ENCODE measurements at places on chromosomes 16 and 17.

GRCh38 chr16:7482032-7482431, 149.4 kb downstream of the RBFOX1 start:
- DNase-seq, result no peak

DNA sequence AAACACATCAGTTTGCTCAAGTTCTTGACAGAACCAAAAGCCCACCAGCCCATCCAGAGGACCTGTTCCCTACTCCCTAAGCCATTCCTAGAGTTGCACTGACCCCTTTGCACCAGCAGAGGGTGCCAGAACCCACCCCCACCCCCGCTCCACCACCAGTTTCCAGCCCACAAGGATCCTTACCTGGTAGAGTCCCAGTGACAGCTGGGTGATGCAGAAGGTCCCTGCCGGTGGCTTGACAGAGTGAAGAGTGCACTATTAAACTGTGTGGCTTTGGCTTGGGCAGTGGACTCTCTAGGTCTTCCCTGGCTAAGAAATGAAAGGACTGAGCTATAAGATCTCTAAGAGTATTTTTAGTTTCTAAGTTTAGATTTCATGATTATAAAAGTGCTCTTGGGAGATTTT, 73.3 kb upstream of the MTMR4 start:
- peak; percentile 92 for DNase-seq

DNA sequence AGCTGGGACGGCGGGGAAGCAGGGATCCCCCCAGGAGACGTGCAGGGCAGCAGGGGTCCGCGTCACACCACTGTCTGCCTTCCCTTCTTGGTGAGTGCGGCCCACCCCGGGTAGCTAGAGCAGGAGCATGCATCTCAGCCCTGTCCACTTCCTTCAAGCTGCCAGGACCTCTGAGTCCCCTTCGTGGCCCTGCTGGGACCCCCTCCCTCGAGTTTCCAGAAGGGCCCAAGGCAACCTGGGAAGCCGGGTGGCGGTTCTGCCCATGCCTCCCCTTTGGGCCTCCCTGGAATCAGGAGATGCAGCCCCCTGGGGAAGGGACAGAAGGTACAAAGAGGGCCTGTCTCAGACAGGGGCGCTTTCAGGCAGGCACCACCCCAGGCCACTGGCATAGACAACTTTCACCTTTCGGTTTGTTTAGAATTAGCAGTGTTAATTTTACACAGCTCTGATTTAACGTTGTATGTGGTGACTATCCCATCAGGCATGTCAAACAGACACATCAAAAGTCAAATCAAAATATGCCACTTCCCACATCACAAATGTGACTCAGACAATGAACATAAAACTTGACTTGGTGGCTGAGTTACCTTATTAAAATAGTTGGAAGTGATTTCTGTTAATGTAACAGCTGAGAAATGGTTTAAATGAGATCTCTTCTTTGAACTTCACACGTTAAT, 94.5 kb upstream of the METRNL start:
- DNase-seq, result no peak

DNA sequence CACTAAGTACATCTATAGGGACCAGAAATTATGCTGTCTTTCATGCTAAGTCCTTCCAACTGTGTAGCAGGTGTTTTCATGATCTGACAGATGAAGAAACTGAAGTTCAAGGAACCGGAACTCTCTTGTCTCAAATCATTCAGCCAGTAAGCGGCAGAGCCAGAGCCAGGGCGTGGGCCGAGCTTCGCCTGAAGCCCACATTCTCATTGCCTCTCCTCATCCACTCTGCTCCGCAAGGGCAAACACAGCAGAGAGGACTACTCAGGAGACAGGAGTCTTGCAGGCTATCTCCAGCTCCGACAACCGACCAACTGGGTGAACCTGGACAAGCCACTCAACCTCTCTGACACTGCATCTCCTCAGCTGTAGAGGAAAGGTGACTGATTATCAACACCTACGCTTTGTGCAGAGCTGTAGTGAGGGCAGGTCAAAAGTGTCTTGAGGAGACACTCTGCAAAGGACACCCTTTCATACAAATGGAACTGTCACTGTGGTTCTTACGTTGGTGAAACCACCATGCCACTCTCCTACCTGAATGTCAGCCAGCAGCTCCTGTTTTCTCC, 72.9 kb downstream of the CYTH1 start:
- no peak for DNase-seq

GRCh38 chr17:37671824-37672547, 28.7 kb upstream of the DDX52 start:
- no peak for DNase-seq
